Urothelium cell line (cell line): ENCODE measurements at places on chromosomes 12 and 14.

- DNase-seq = no peak
Observed at GRCh38 chr14:68477461-68478085, 315.3 kb downstream of the ZFP36L1 start.

GRCh38 chr12:81819991-81820633, 61.0 kb upstream of the PPFIA2 start:
- DNase-seq = no peak

DNA sequence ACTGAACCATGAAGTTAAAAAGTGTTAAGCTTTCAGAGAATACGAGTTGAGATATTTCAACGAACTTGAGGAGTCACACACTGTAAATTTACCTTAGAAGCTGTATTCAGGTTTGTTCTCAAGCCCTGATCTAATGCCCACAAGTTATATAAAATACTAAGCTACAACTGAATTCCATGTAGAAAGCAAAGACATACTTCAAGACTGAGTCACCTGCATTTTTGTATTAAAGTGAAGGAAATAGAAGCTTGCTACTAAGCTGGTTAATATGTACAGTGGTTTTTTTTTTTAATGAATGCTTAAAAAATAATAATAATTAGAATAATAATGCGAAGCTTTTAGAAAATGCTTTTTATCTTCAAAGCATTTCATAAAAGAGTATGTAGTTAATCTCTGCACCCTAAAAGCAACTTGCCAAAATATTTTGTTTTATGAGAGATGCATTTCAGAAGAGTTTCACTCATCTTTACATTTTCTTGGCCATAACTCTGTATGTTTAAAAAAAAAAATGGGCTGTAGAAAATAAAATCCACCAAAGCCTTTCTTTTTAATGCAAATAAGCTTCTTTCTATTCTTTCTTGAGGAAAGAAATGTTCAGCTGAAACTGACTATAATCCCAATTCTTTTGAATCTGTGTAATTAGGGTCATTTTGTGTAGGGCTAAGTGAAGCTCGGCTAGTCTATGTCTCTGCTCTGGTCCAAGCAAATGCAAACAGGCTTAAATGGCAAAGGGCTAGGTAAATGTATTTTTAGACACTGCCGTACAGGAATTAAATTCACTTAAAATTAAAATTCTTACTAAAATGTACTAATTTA, 1047.5 kb upstream of the FLRT2 start:
- DNase-seq = peak; percentile 39

DNA sequence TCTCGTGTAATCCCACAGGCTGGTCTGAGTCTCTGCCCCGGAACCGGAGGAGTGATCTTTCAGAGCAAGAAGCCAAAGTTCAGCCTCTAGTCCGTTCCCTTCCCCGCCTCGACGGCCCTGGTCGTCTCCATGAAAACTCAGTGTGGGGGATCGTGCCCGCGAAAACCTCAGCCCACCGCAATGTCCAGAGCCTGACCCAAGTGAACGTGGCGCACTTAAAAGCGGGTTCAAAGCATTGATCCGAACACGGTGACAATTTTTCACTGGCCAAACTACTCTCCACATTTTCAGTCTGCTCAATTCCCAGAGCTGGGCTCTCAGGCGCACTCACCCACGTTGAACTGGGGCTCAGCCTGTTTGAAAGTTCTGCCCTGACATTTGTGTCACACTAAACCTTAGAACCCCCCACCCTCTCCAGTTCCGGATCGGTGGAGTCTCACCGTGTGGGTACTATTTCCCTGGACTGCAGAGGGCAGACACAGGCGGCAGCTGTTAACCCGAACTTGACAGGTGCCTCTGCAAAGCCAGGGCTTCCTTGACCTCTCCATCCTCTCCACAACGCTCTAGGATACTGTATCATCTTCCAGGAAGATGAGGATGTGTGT, 886 bp upstream of the PRICKLE1 start:
- DNase-seq = peak; percentile 49

GRCh38 chr12:71999795-72000194, 61.1 kb downstream of the TPH2 start:
- no peak for DNase-seq

GRCh38 chr14:93008381-93008780, 85.4 kb downstream of the CHGA start:
- no peak for DNase-seq

- DNase-seq = peak; percentile 81
Observed at GRCh38 chr12:22101749-22102243, 55.8 kb downstream of the CMAS start.

GRCh38 chr14:50871914-50872732, at the start of gene ABHD12B:
Gene ABHD12B, plus strand, starts transcription at chr14:50872053. Its CDS starts 122 bp downstream, at chr14:50872175.
- DNase-seq = no peak

- DNase-seq = no peak
Observed at GRCh38 chr12:117903110-117903840, 65.5 kb downstream of the KSR2 start.

DNA sequence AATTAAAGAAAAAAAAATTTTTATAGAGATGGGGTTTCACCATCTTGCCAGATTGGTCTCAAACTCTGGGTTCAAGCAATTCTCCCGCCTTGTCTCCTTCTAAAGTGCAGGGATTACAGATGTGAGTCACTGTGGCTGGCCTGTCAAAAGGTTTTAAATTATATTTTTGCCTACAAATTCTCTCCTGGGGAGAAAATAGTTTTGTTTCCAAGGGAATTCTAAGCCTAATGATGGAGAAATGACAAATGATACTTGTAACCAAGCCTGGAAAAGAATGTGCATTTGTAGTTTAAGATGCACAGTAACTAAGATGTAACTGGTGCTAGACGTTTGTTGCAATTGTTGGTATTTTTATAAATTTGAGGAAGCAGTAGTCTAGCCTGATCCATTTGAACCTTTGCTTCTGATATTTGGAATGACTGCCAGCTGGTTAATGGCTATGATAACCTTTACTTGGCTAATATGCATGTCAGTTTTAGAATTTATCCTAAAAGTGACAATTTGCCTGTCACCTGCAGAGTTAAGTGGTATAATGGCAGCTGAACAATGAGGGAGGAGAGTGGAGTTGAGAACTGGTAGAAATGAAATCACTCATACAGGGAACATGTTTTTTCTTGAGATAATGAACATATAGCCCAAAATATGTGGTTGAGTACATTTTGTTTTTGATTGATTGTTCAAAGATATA, 148.0 kb downstream of the FUT8 start:
- DNase-seq = no peak

GRCh38 chr12:110073049-110073831, 24.9 kb upstream of the C12orf76 start:
- DNase-seq = no peak

DNA sequence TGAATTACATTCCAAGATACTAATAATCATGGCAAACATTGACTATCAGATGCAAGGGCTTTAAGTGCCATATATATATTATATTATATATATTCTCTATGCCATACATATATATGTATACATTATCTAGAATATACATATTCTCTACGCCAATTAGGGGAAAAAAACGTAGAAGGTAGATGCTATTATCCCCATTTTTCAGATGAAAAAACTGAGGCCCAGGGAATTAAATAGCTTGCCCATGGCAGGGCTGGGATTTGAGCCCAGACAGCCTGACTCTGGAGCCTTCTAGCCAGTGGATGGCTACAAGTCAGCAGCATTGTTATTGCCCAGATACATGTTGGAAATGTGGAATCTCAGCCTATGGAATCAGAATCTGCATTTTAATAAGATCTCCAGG, 116.0 kb upstream of the BTG1 start:
- DNase-seq = no peak

- no peak for DNase-seq
Observed at GRCh38 chr14:64008016-64008415, 155.2 kb downstream of the SYNE2 start.

GRCh38 chr12:53221203-53222080, 10.6 kb downstream of the RARG start:
- DNase-seq = peak; percentile 78

GRCh38 chr12:11228296-11228879, 41.1 kb downstream of the PRB3 start:
- peak; percentile 69 for DNase-seq

- DNase-seq = no peak
Observed at GRCh38 chr14:61188978-61189808, 91.9 kb downstream of the TMEM30B start.

- DNase-seq = no peak
Observed at GRCh38 chr12:52975820-52976573, 27.1 kb downstream of the KRT18 start.

GRCh38 chr12:14111230-14111865, 129.9 kb upstream of the GRIN2B start:
- peak; percentile 42 for DNase-seq

- DNase-seq = no peak
Observed at GRCh38 chr12:124002021-124002644, 29.1 kb downstream of the ZNF664 start.

GRCh38 chr14:91144425-91145145, 30.7 kb downstream of the DGLUCY start:
- DNase-seq = no peak

GRCh38 chr14:21106498-21107282, 5.8 kb downstream of the TMEM253 start:
- DNase-seq = peak; percentile 82

DNA sequence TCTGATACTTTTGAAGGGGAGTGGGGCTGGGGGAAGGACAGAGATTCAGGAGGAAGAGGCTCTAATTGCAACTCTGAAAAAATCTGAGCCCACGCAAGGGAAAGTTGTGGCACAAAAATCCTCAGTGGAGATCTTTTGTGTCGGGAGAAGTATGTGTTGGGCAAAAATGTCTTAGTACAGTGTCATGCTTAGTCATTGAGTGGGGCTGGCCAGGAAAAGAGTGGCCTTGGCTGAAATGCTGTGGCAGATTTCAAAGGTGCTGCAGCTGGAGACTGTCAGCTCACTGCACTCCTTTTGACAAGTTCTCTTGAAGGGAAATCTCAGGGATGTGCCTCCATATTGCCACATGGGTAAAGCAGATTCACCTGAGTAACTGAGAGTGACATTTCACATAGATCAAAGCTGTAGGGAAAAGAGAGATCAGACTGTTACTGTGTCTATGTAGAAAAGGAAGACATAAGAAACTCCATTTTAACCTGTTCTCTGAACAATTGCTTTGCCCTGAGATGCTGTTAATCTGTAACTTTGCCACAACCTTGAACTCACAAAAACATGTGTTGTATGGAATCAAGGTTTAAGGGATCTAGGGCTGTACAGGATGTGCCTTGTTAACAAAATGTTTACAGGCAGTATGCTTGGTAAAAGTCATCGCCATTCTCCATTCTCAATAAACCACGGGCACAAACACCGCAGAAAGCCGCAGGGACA, 36.0 kb upstream of the GLIPR1 start:
- DNase-seq = peak; percentile 33

DNA sequence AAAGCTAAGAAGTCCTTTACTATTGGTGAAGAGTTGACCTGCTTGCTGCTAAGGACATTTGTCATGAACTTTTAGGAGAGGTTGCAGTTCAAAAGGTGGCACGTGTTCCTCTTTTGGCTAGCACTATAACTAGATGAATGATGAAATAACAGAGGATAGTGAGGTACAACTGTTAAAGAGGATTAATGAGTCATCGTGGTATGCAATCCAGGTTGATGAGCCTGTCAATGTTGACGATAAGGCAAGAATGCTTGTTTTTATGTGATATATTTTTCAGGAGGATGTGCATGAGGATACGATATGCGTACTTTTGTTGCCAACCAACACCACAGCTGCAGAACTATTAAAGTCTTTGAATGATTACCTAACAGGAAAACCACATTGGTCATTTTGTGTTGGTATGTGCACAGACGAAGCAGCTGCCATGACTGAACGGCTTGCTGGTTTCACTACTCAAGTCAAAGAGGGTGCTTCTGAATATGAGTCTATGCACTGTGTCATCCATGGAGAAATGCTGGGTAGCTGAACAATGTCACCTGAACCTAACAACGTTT, 10.6 kb downstream of the CEP128 start:
- DNase-seq = peak; percentile 35

DNA sequence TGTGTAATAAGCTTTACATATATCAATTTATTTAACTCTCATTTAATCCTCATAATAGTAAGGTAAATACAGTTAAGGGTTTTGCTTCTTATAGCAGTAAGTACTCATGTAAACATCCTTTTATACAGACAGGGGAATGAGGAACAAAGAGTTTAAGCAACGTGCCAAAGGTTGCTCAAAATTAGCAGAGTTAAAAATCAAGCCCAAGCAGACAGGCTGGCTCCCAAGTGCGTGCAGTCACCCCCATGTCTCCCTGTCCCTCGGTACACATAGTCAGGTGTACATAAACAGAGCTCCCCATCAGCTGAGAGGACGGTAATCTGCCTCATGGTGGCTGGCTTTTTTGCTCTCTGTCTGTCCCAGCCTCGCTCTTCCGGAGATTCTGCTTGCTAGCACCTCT, 126.4 kb downstream of the DERA start:
- DNase-seq = no peak

GRCh38 chr14:90828642-90829487, 12.6 kb upstream of the TTC7B start:
- no peak for DNase-seq

- DNase-seq = no peak
Observed at GRCh38 chr12:3553221-3553620, 62.2 kb downstream of the PRMT8 start.

DNA sequence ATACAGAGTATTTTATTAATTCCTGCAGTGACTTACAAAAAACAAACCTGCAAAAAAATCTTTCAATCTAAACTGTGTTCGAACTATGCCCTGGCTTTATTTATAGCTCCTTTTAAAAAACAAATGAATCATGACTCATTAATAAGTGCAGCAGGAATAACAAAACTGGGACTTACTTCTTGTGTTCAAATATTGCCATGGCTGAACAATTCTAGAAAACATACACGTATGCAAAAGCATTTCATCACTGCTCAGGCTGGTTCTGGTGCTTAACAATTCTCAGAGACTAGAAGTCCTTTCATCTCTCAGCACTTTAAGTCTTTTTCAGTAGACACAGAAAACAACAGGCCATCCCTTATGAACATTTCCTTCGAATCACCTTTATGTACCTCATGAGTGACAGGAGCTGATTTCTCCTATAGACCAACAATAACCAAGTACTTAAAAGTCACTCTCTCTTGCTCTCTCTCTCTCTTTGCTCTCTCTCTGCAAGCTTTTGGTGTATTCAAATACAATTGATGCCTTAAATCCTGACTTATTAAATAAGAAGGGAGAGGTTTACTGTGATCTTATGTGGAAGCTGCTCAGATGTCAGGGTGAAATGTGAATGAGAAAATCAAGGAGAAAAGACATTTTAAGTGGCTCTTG, 268.8 kb downstream of the TTC8 start:
- no peak for DNase-seq

- DNase-seq = no peak
Observed at GRCh38 chr14:36820901-36821300, 159.2 kb downstream of the PAX9 start.

DNA sequence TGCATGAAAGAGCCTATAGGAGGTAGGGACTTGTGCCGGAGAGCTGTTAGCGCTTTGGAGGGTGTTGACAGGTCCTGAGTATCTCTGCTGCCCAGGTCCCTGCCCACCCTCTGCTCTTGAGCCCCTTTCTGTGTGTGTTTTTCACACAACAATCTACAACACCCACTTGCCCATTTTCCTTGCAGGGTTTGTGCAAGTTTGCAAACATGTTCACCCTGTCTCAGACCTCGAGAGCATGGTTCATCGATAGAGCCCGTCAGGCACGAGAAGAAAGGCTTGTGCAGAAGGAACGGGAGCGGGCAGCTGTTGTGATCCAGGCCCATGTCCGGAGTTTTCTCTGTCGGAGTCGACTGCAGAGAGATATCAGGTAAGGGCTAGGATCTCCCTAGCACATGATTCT, 5.9 kb downstream of the UBE3B start:
- DNase-seq = no peak
